SW 1271 (cell line): ENCODE measurements at places on chromosomes 11 and 22.

DNA sequence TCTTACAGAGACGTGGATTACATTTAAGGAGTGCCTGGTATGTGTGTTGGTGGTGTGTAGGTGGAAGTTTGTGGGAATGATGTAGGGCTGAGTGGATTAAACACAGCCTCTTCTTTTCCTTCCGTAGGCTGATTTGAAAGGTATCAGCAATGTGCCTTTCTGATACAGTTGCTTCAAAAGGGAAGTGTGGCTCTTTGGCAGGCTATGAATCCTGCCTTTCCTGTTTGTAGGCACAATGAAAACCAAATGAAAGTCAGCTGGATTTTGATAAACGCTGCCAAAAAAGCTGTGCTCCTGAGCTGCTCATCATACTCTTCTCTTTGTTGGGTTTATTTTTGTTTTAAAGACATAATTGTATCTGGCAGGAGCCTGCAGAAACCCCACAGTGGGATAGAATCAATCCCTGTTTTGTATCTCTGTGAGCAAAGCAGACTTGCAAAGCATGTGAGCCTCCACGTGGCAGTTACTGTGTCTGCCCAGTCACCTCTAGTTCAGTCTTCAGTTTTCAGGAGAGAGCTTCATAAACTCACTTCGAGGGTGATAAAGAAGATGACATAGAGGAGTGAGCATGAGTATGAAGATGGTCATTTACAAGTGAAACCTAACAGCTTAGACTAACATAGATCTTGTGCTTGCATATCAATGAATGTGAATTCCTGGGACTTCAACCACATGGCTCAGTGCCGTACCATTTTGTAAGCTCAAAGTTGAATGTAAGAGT lies 655.7 kb upstream of the KIRREL3 start:
- DNase-seq = no peak

DNA sequence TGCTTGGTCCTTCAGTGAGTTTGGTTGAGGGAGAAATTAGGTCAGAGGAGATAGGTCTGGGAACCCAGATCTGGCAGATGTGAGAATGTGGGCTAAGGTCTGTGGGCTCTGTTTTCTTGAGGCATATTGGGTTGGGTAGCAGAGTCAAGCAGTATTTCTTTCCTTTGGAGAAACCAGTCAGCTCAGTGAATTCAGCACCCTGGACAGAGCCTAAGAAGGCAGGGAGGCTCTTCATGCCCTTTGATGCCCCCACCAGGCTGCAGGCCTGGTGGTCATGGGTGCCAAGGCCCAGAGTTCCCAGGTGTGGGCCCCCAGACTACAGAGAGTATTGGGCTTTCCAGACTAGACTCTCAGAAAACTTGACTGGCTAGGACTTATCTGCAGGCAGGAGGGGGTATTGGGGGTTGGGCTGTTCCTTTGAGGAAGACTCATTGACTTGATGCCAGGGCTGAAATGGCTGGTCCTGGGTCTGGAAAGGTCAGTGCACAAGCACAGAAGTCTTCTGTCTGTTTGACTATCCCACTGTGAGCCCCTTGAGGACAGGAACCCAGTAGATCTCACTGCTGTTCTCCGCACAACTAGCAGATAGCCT lies 45.3 kb upstream of the NECTIN1 start:
- DNase-seq = no peak

DNA sequence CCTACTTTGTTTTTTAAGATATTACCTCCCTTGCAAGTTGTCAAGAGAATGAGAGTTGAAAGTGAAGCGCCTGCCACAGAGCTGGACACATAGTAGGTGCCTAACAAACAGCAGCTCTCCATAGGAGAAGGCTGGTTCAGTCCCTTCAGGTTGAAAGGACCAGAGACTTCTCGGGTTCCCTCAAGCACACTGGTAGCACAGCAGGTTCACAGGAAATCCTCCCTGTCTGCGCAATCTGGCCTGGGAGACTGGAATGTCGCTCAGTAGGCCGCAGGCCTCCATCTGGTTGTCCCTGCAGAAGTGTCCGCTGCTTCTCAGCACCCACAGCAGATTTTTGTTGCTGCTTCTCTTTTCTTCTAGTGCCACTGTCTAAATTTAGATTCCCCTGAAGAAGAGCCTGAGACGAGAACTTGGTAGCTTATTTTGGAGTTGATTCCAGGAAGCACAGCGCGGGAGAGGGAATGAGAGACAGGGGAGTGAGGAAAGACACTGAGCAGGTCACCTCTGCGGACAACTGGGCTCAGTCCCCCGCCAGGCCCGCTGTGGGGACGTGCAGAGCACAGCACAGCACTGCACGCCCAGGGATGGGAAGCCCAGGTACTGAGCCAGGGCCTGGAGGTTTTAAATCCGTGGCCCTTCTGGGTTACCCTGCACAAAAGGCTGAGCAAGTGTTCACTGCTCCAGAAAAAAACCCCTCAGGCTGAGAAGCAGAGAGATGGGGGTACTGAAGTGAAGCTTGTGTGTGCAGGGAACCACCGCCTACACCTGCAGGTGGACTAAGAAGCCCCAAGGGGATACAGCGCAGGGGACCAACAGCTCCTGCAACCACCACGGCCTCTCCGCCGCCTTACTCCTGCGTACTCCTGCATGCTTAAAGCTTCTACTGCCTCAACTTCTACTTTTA lies 31.6 kb downstream of the RBX1 start:
- DNase-seq = no peak

DNA sequence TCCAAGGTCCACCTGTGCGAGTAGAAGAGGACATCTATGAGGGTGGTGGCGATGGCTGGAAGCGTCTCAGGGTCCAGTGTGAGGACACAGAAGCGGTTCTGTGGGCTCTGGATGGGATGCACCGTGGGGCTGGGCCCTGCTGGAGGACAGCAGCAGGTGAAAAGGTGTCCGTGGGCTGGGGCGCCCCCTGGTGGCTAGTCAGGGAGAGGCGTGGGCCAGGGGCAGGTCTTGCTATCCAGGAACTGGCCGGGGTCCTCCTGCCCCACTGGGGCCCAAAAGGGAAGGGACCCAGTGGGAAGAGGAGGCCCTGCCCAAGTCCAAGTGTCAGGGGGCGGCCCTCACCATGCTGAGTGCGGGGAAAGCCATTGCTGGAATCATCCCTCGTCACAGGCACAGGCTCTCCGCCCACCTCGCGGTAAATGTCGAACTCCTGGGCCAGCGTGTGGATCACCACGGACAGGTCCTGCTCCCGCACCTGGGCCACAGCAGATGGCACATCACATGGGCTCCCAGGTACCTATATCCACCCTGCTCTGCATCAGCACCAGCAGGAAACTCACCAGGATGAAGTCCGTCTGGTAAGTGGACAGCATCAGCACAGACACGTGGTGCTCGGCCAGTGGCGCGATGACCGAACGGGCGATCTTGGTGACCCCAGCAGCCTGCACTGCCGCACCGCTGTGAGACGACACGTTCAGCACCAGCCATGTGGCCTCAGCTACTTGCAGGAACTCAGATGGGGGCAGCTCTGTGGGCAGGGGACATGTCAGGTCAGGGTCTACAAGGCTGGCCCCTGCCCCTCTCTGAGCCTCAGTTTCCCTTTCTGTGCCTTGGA lies 2.3 kb downstream of the CASTOR1 start:
- DNase-seq = no peak

DNA sequence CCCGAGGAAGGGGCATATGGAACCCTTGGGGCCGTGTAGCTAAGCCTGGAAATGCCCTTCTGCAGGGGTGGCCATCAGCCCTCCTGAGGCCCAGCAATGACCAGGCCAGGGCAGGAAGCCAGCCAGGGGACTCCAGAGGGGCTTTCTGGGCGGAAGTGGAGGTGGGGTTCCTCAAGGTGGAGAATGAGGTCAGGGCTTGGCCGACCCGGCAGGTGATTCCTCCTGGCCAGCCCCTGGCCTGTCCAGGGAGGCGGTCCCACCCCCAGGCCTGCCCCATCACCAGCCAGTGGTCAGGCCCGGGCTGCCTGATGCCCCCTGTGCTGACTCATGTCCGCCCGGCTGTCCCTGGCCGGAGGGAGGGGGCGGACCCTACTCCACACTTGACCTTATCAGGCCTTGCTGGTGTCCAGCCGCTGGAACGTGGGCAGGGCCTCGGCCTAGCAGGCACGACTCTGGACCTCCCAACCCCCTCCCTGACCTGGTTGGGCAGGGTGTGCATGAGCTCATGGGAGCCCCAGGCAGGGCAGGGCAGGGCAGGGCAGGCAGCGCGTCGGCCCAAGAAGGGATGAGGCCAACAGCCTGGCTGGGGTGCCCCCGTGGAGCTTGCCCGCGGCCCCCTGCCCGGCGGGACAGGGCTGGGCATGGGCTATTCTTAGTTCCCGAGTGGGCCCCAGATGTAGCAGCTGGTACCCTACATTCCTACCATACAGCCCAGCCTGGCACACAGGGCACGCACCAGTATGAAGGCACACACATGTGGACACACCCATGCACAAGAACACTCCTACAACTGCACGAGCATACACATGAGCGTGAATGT lies 35.9 kb downstream of the RPL3 start:
- DNase-seq = no peak

DNA sequence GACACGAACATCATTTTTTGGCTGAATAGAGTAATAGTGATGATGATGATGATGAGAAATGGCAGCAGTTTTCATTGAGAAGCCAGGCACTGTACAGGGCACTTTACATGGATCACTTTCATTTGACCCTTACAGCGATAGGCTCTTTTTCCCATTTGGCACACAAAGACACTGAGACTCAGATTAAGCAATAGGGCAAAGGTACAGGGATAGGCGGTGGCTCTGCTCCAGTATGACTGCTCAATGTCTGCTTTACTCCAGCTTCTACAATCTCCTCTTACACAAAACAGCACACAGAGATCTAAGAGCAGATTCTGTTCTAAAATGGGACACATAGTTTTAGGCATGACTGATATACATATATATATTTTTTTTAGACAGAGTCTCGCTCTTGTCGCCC lies 40.6 kb downstream of the MPPED2 start:
- DNase-seq = no peak

DNA sequence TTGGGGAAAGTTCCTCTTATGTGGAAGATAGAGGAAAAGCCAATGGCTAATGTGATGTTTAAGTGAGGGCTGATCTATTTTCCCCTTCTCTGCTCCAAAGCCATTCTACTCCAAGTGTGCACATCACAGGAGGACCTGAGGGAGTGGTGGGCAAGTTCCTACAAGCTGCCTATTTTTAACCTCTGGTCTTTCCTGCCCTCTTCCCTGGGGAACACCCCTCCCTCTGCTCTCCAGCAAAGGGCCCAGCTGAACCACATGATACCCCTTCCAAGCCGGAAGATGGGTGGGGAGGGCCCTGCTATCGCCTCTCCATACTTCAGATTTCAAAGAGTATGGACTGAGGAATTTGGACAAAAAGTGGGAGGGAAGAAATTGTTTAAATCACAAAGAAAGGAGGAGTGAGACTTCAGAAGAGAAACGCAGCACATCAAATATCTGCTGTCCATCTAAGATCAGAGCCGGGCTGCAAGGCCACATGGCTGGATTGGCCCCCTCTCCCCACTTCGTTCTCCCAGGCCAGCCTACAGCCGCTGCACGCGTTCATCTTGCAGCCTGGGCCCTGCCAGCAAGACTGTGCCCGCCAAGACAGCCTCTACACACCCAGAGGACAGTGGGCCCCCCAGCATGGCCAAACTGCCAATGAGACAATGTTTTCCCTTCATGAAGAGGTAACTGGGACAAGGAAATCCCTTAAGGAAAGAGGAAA lies 77.5 kb downstream of the MICAL3 start:
- DNase-seq = no peak

- no peak for DNase-seq
Measured at GRCh38 chr11:23732026-23732425, 764.8 kb upstream of the LUZP2 start.

- no peak for DNase-seq
Measured at GRCh38 chr11:42253156-42253555, 793.7 kb upstream of the LRRC4C start.

- peak; percentile 13 for DNase-seq
Measured at GRCh38 chr22:36853407-36854099, 7.3 kb upstream of the NCF4 start.

DNA sequence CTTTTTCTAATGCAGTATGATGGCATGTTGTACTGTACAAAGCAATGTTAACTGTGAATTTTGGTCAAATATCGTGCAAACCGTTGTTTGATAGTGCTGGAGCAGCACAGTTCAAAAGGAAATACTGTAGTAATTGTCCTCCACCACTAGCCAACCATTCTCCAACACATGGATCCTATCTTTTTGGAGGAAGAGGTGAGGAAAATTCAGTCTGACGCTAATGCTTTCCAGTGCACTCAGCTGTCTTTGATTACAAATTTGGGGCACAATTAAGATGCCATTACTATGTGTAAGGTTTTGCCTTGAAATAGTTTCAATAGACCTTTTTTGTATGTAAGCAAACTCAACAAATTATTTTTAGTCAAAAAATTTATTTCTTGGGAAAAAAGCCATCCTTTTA lies 240.5 kb upstream of the CCDC179 start:
- DNase-seq = no peak

DNA sequence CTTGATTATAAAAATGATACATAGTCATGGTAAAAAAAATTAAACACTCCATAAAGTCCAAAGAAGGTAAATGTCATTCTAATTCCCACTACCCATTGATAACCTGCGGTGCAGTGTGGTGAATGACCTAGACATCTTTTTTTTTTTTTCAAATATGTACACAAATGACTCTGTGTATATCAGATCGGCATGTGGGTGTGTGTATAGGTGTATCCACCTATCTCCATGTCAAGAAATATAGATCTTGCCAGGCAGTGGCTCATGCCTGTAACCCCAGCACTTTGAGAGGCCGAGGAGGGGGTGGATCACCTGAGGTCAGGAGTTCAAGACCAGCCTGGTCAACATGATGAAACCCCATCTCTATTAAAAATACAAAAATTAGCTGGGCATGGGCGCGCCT lies 18.4 kb upstream of the CBX6 start:
- DNase-seq = no peak

DNA sequence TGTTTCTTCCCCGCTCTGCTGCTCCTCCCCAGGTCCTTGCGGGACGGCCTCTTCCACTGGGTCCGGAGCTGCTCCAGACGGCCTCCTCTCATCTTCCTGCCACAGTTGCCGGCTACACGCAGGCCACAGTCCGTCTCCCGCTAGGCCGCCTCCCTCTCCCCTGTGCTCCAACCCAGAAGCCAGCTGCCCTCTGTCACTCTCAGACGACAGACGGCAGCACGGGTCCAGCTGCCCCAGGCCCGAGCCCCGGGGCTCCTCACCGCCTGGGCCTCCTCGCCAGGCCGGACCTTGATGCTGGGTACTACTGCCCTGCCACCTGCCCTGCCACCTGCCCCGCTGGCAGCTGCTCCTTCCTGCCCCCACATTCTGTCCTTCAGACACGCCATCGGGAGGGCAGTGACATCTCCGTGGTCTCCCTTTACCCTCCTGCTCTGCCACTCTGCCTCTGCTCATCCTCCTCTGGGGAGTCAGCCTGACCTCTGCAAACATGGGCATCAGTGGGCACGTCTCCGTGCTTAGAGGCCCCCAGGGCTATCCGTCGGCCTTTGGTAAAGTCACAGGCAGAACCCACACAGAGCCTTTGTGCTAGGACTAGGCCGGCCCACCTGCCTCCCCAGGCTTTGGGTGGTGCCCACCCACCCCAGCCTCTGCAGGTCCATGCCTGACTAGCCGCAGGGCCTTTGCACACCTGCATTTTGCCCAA lies 43.1 kb upstream of the TH start:
- no peak for DNase-seq
